ENCODE measurements at places on chromosomes 16 and 17. TPM values are rescaled to one million over a fixed set of nuclear protein-coding genes. Genes with fewer than 3 reads are reported as not detected.

KRT39 gene
- not detected for polyA plus RNA-seq

ZPBP2 gene
- not detected for polyA plus RNA-seq

OTOA gene
- not detected for polyA plus RNA-seq

MT1A gene
- 2.2 TPM for polyA plus RNA-seq

RAB34 gene
- 41.9 TPM for polyA plus RNA-seq

AURKB gene
- polyA plus RNA-seq: 55.1 TPM

DNA sequence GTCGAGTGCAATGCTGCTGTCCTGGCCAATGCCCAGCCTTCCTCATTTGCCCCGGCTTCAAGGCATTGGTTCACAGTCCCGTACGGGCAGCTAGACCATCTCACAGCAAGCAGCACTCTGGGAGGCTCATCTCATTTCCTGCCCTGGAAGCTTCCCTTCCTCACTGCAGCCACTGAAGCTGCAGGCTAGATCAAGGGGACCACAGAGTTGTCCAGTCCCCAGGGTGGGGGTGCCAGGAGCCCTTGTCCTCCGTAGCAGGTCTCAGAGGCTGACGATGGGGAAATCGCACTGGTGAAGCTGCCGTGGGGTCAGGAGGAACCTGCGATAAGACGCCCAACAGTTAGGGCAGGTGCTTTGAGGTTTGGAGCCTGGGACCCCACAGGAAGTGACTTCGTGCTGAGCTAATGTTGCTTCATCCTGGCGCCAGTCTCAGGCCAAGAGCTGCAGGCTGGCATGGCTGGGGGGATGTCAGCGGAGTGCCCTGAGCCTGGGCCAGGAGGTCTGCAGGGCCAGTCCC is at the start of gene SPNS3:
SPNS3 (plus strand) TSS at position 426 of the 517 bp plus-strand sequence; CDS start at position 454, 28 bp downstream.
- no peak for DNase-seq

DNA sequence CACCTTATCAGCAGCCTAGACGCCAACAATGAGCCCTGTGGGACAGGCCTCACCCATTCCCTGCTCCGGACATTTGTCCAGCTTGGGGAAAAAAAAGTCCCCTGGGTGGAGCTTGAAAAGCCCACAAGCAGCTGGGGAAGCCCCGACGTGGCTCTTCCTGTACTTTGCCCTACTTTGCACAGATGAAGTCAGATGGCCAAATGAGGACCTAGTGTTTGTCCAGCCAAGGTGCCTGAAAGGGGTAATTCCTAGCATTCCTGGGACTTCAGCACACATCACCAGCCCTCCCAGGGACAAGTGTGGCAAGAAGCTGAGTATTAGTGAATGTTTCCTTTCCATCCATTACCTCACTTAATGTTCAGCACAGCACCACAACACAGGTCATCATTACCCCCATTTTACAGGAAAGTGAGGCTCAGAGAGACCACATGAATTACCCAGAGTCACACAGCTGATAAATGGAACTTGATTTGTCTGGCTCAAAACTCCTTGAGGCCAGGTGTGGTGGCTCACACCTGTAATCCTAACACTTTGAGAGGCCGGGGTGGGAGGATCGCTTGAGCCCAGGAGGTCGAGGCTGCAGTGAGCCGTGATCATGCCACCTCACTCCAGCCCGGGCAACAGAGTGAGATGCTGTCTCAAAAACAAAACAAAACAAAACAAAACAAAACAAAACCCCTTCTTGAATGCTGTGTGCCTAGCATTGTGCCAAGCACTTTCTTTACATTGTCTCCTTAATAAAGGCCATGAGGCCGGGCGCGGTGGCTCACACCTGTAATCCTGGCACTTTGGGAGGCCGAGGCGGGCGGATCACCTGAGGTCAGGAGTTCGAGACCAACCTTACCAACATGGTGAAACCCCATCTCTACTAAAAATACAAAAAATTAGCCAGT is 19.9 kb upstream of the PLLP start:
- DNase-seq: no peak

DNA sequence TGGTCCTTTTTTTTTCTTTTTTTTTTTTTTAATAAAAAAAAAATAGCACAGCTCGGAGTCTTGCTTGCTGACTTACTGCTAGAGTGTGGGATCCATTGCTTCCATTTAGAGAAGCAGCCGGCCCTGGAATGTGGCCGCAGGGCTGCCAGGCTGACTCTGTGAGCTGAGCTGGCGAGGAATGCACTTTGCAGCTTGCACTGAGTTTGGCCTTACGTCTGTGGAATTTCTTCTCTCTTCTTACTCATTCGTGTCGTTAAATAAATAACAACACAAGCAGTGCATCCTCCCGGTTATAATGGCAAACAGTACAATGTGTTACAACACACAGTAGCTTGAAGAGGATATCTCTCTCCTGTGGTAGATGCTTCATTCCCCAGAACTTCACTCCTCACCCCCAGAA is 69.2 kb downstream of the PRKCB start:
- peak; percentile 18 for DNase-seq

- peak; percentile 80 for DNase-seq
These were observed 76.9 kb downstream of the RPA1 start for GRCh38 chr17:1906662-1907101.

- DNase-seq: no peak
These were observed 26.8 kb downstream of the MARCHF10 start for GRCh38 chr17:62781356-62781755.
